ENCODE measurements at places on chromosomes 1 and 21.

- no peak for DNase-seq
These were observed 494 bp downstream of the SF3B4 start for GRCh38 chr1:149927056-149927562.

DNA sequence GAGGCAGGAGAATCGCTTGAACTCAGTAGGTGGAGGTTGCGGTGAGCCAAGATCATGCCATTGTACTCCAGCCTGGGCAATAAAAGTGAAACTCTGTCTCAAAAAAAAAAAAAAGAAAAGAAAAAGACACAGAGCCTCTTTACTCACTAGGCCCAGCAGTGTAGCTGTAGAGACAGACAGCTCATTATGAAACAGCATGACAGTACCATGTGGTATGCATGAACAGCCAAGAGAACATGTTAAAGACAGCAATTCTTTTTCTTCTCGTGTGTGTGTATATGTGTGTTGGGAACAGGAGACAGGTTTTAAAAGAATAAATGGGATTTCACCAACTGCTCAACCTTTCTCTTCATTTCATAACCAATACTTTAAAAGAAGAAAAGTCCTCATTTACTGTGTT, 118.8 kb downstream of the PIK3R3 start:
- DNase-seq = no peak

DNA sequence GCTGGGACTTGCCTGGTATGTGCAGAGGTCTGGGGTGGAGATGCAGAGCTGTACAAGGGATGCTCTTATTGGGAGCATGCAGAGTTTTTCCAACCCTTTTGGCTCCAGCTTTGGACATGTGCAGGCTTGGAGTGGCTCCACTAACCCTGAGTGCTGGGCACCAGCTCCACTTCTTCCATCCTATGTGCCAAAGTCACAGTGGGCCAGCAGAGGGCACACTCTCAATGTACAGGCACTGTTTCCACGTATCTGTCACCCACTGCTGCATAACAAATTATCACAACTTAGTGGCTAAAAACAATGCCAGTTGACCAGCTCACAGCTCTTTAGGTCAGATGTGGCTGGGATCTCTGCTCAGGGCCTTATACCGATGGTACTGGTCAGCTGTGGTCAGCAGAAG, 631.8 kb downstream of the AJAP1 start:
- DNase-seq = no peak

DNA sequence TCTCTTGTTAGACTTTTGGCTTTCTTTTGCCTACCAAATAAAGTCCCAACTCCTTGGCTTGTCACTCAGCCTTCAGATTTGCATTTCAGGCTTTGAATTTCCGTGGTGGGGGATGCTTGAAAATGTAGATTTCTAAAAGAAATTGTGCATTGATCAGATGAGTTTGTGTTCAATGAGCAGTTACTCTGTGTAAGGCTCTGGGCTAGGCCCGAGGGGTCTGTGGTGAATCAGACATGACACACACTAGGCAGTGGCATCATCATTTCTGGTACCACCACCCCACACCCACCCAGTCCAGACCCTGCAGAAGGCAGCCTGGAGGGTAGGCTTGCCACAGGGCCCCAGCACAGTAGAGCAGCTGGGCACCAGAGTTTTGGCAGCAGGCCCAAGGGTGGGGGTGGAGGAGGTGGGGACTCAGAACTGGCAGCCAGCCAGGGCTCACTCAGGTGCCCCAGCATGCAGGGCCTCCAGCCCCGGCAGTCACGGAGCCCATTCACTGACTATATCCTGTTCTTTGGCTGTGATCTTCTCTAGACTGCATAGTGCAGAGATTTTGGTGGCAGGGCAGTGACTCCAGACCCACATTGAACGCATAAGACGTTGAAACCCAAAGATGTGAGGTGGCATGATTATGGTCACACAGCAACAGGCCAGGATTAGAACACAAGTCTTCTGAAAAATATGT, 97.2 kb upstream of the ARTN start:
- peak; percentile 24 for DNase-seq

DNA sequence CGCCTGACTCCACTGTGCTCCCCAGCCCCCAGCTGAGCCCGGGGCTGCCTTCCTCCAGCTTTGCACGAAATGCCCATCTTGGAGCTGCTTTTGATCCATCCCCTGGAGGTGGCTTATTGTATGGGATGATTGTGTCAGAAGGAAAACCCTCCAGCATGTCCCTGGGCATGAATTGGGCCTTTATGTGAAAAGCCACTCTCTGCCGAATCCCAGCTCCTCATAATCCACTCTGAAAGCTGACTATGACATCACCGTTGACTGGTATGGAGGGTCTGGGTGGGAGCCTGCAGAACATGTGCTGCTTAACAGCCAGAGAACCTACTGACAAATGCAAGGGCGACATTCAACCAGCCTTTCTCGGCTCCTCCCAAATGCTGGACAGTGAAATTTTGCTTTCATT, 74.6 kb downstream of the NENF start:
- no peak for DNase-seq

- no peak for DNase-seq
These were observed at the start of gene RHBDL2 for GRCh38 chr1:38941527-38942019. Gene RHBDL2 (minus strand): TSS chr1:38941830. CDS start chr1:38919212, 22,618 bp downstream.

DNA sequence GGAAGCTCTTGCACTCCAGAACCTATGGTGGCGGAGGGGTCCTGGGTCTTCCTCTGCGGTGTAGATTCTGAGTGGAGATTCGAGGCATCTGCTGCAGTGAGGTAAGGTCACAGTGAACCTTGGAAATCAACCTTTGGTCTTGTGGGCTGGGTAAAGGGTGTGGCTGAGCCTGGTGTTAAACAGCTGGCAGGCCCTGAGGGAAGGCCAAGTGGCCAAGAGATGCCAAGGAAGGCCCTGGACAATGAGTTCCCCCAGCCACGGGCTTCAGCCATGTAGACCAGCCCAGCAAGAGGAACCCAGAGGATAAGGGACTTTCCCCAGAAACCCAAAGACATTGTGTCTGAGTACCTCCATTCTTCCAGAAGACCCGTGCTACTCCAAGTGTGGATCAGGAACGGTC, 137.2 kb upstream of the ETS2 start:
- no peak for DNase-seq

GRCh38 chr1:12056331-12056841, 6.7 kb upstream of the TNFRSF8 start:
- no peak for DNase-seq

DNA sequence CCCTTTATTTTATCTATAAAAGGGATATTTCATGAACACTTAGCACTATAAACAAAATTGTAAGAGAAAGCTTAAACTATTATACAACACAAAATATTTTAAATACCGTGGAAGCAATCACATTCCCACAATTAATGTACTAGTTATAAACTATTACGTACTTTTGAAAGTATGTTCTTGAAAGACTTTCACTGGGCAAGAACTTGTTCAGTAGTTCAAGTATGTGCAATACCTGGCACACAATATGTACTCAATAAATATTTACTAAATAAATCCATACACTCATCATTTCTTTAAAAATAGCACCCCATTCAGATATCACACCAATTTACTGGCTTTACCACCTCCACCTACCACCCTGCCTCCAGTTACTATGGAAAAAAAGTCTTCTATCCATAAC, 12.6 kb upstream of the FMO2 start:
- DNase-seq = no peak

DNA sequence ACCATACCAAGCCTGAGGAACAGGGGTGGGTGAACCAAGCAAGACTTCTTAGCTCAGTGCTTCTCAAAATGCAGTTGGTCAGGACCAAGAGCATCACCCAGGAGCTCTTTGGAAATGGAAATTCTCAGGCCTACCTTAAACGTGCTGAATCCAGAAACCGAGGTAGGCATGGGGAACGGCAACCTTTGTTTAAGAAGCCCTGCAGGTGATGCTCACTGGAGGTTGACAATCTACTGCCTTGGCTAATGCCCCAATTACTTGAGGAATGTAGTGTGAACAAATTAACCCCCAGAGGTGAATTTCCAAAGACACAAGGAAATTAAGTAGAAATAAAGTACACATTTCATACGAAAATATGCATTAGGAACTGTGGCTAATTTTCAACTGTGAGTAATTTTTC, 5.3 kb downstream of the PTPN14 start:
- no peak for DNase-seq

DNA sequence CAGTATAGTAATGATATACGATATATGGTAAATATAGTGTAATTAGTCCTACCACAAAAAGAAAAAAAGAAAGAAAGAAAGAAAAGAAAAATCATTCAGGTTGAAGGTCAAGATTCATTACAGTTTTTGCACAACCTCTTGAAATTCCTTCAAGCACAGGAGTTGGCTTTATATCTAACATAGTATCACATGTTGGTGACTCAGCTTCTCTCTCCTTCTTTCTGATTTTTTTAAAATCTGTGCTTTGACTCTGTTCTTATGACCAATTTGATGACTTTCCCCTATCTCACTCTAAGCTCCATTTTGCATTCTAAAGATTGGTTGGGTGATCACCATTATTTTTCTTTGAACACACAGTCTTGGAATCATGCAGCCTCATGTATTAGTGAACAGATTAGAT, 148.2 kb upstream of the COL11A1 start:
- DNase-seq = no peak

GRCh38 chr1:203592730-203593129, 33.9 kb upstream of the ATP2B4 start:
- DNase-seq = no peak

DNA sequence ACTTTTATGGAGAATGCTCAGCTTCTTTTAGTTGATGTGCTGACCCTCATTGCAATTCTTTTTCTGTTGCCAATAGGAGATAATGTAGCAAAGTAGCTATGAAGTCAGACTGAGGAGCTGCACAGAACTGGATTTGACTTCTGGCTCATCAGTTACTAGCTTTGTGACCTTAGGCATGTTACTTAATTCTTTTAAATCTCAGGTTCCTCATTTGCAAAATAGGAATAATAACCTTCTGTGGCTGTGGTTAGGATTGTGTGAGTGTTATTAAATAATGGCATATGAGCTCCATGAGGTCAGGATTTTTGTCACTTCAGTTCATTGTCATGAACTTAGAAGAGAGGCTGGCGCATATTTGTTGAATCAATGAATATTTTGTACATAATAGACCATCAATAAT, 237.6 kb upstream of the SGIP1 start:
- DNase-seq = no peak

DNA sequence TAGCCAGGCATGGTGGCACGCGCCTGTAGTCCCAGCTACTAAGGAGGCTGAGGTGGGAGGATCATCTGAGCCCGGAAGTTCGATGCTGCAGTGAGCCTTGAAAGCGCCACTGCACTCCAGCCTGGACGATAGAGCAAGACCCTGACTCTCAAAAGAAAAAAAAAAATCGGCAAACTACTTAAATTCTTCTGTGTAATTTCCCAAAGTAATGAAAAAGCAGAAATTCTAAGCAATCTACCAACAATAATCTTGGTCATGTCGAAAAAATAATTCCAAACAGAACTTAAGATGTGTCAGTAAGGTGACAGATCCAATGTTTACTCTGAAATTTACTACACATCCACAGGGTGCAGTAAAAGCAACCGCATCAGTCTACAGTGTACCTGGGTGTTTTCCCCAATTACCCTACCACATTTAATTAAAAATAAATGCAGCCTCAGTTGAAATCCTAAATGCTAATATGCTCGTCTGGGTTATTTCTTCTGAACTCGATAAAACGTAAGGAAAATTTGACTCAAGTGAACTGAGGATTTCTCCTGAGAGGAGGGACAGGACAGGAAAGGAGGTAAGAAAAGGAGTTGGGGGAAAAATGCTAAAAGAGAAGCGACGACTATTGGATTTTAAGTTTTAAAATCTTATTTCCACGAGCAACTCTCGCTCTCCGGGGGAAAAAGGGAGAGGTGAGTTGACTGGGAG, 801 bp downstream of the EPRS1 start:
- peak; percentile 25 for DNase-seq

GRCh38 chr21:18249672-18250071, 5.0 kb downstream of the CHODL start:
- DNase-seq = no peak

DNA sequence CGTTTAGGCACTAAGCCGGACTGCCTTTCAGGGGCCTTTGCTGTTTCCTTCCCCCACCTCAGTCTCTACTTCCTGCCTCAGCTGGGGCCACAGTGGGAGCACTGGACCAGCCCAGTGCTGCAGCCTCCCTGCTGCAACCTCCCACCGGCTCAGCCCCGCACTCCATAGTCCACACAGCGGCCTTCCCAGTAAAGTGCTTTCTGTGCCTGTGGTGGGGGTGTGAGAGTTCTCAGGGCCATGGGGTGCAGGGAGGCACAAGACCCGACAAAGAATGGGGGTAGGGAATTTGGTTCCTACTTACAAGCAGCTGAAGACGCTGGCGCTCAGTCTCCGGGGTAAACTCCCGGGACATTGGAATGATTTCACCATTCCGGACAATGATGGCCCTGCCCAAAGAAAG, 3.5 kb downstream of the PPM1J start:
- no peak for DNase-seq

GRCh38 chr1:190376044-190376443, 101.6 kb downstream of the BRINP3 start:
- no peak for DNase-seq

DNA sequence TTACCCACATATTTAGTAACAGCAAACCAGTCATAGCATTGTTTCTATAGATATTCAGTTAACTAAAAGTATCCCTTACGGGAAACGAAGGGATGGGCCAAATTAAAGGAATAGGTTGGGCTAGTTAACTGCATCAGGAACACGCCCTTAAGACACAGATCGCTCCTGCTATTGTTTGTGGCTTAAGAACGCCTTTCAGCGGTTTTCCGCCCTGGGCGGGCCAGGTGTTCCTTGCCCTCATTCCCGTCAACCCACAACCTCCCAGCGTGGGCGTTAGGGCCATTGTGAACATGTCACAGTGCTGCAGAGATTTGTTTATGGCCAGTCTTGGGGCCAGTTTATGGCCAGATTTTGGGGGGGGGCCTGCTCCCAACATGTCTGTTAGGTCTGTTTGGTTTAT, 14.7 kb downstream of the TNFRSF18 start:
- DNase-seq = no peak

DNA sequence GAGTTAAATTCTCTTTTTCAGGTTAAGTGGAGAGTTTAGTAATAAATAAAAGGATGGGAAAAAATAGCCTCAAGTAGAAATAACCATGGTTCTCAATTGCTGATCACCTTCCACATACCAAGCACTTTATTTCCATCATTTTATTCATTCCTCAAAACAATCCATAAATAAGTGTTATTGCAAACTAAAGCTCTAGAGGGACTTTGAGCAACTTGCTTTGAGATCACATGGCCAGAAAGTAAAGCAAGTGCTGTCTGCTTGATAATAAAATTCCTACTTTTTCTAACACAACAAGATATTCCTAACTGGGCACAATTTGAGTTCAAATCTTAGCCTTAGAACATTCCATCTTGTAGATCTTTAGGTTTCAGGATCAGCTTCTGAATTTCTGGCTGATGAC, 97.1 kb upstream of the C1orf87 start:
- no peak for DNase-seq

DNA sequence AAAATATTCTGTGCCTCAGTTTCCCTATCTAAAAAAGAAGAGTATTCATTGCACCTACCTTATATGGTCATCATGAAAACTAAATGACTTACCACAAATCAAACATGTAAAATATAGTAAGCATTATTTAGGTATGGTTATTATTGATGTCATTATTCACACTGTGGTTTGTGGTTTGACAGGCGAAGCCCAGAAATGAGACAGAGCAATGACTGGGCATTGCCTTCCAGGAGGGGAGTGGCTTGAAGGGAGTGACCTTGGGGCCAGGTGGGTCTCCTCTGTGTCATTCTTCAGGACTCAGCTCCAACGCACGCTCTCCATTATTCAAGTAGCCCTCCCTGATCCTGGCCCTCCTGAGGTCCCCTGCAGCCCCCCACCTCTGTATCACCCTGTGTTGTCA, 133.7 kb downstream of the DMRTA2 start:
- DNase-seq = no peak
